GM20000 (cell line): ENCODE measurements at places on chromosomes 6 and 20.

DNA sequence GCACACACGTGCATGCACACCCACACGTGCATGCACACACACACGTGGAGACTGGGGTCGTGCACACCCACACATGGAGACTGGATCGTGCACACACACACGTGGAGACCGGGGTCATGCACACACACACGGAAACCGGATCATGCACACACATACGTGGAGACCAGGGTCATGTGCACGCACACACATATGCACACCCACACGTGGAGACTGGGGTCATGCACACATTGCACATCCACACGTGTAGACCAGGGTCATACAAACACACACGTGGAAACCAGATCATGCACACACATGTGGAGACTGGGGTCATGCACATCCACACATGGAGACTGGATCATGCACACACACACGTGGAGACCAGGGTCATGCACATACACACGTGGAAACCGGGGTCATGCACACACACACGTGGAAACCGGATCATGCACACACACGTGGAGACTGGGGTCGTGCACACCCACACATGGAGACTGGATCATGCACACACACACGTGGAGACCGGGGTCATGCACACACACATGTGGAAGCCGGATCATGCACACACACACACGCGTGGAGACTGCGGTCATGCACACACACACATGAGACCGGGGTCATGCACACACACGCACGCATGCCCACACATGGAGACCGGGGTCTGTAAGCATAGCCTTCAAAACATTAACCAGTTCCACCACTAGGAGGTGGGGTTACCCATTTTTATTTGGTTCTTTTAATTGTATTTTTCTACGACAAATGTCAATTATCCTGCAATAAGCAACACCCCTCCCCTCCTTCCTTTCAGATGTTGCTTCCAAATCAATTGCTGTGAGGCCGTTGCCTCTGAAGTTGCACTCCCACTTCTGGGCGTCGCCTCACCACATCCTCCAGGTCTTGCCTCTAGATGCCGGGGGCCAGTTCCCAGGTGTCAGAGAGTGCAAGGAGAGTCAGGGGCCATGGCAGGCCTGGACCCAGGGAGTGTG, 95.8 kb downstream of the TMEM242 start:
- no peak for DNase-seq

DNA sequence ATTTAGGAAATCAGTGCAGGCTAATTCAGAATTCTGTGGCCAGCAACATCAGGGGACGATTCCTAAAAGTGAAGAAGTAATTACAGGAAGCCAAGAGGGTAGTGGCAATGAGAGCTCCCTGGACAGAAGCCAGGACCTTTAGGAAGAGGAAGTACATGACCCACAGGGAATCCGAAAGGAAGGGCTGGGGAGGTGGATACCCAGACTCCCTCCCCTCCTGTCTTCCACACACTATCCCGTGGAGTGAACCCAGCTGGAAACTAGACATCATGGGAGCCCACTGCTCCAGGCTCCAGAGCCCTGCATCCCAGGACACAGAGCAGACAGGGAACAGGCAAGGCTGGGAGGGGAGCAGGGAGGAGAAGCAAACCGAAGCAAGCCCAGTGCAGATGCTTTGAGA, 83.0 kb downstream of the SNX5 start:
- no peak for DNase-seq

DNA sequence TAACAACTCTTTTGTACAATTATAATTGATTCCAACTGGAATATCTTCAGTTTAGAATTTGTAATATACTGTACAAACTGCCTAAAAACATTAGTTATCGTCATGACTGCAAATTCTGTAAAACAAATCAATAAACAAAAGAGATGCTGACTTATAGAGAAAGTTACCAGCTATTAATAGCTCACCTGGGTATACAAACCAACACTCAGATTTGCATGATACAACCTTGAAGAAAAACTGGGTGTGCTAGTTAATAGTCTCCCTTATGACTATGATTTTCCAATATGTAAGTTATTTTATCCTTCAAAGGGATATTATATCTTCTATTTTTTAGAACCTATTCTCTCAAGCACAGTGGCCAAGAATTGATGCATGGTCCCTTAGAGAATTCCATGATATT, 698.5 kb downstream of the FRK start:
- DNase-seq = no peak

DNA sequence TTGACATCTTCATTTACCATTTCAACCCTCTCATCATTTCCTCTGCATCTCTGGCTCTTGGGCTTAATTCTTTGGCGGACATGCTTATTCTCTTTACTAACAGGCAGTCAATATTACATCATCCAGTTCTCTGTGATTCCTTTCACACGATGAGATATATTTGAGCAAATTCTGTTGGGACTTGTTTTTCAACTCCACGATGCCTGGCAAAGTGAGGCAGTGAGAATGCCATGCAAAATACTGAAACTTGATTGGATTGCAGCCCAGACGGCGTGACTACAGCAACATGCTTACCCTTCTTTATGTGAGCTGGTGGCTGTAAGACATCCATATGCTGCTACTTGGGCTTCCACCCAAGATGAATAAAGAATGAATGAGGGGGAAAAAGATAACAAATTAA, 101.7 kb upstream of the SPACA1 start:
- no peak for DNase-seq

GRCh38 chr6:157884756-157885155, 61.7 kb downstream of the SNX9 start:
- no peak for DNase-seq

DNA sequence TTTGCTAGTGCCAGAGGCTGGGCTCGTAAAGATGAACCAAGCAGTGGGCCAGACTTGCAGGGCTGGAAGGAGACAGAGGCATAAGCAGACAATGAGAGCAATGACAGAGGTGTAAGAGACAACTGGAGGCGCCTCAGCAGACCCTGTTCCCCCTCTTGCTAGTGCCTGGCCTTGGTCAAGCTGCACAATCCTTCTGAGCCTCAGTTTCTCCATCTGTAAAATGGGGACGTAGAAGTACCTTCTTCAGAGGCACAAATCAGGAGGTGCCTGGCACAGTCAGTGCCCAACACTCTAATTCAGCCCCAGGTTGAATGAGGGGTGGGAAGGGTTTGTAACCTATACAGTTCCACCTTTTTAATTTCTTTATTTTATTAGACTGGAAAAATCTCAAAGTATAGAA, 23.2 kb downstream of the BPIFB1 start:
- no peak for DNase-seq

DNA sequence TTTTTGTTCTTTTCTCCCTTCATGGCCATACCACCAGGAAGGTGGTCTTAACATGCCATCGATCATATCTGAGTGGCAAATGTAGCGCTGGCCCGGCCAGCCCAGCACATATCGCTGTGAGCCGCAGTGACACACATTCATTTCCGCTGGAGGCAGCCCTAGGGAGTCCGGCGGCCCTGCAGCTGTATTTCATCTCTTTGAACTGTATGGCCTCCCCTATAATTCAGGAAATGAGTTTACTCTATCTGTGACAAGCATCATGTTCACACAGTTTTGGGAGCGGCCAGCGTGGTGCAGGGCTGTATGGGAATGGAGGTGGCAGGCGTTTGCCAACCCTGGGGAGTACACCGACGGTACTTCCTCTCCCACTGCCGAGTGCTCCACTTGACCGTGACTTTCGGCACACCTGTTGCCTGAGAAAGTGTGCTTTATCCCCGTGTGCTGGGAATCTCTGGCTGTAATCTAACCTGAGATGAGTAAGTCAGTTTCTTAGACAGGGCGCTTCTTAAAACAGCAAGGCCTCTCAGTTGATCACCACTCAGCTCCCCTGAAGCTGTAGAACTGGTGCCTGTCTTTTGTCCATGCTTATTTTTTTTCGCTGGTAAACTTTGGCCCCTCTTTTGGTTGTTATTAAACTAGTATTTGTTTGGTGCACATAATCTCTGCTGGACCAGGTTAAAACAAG, 257.1 kb upstream of the TAB2 start:
- peak; percentile 44 for DNase-seq

- DNase-seq = no peak
Measured at GRCh38 chr20:10719740-10720385, 46.1 kb upstream of the JAG1 start.

DNA sequence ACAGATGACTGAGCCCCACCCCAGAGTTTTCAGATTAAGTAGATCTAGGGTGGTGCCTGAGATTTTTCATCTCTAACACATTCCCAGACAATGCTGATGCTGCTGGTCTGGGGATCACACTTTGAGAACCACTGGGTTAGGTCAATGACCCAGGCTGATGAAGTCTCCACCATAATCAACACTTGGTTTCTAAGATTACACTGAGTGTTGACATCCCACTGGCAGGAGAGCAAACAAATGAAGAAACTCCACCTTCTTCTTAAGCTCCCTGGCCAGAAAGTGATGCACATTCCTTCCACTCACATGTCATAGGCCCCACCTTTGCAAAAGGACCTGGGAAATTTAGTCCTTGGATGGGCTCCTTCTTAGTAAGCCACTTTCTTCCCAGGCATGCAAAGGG, 53.1 kb downstream of the MAFB start:
- DNase-seq = no peak

- DNase-seq = no peak
Measured at GRCh38 chr6:44002067-44002592, 125.1 kb downstream of the MRPL14 start.

DNA sequence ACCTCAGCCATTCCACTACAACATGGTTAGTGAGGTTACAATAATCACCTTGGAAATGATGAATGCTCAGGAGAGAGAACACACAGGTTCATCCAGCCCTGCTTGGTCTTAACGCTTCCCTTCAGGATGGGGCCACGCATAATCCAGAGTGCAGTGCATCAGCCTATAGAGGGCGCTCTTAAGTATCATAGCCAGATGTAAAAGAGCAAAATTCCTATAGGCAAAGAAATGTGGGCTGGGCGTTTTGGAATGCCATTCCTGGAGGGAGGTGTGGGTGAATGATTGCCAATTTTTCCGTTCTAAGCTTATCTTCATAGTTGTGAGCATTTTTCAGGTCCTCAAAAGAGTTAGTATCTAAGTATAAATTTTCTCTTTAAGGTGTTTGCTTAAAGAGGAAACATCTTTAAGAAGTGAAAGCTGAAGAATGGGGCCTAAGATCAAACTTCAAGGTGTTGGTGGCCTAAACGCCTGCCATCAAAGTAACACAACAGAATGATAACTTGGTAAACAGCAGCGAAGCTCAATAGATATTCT, 1.8 kb downstream of the RIPOR2 start:
- no peak for DNase-seq

DNA sequence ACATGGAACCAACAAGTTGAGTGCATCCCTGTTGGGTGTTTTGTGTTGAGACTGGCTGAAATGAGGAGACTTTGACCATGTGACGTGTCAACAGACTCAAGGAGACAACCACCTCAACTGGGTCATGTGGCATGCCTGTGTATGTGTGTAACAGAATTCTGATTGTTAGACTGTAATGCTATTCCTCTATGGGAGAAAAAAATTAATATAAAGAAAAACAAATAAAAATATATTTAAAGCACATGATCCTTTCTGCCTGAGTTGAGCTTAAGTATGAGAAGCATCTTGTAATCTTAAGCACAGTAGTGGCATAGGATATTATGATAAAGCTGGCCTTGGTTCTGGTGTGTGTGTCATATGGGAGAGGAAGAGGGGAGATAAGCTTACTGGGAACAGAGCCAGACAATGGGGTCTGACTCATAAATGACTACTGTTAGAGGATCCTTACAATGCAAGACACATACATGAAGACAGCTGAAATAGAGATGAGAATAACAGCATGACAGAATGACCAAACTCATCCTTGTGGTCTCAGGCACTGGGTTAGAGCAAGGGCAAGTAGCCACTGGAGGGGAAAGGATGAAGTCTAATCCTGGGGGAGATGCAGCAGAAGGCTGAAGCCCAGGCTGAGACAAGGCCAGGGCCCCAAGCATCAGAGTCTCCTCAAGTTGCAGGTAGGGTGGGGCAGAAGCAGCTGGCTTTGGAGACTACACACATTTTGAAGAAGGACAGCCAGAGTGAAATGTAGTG, 9.2 kb downstream of the TP53INP2 start:
- DNase-seq = no peak

DNA sequence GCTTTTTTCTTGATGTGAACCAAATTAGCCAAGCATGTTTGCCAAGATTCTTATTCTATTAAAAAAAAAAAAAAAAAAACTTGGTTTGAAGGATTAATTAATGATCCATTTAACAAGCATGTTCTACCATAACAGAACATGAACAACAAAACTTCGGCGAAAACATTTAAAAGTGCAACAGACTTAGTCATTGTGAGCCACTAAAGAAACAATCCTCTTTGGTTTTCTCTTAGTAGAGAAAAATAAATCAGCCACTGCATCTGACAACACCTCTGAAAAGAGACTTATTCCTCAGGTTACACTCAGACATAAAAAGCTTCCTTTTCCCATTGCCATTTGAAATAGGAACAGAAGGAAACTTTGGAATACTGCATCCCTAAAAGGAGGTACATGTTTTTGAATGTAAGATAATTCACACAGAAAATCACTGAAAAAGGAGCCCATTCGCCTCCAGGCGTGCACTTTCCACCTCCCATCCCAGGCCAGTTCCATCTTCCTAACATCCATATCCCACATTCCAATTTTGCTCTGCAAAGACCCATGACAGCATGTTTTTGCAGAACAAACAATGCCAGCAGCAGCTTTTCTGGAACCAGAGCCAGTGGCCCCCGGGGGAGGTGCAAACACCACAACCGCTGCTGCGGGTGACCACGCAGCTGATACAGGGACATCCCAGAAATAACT, 79.5 kb downstream of the ZMYND8 start:
- no peak for DNase-seq

- no peak for DNase-seq
Measured at GRCh38 chr6:170167657-170168159, 123.2 kb downstream of the DLL1 start.

- no peak for DNase-seq
Measured at GRCh38 chr6:25219216-25219916, 59.8 kb upstream of the CARMIL1 start.

DNA sequence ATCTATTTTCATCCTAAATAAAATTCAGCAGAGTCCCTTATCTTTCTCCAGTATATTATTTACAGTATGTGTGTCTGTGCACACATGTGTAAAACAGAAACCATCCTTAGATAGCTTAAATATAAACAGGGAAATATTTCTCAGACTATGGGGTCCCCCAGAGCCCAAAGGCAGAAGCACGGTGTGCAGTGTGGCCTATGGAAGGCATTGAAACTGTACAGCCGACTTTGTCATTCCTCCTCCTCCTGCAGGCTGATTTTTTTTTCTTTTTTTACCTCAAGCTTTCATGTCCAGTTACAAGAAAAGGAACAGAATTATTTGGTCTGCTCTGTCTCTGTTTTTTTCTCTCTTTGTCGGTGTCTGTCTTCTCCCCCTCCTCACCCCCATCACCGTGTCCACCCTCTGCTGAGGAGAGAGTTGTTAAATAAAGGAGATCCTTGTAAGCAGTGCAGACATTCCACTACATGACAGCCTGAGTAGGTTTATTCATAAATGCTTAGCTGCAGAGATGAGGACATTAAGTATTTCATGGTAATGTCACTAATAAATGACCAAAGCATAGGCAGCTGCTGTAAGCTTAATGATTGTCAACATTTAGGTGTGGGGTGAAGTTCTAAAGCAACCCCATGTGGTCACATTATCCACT, 31.8 kb upstream of the SLC35D3 start:
- DNase-seq = no peak

GRCh38 chr20:48737434-48738093, 90.2 kb downstream of the PREX1 start:
- no peak for DNase-seq
